Activated T-helper 1 cell treated with anti-CD3 and anti-CD28 coated beads, Interleukin-2, amount 50 U/mL, for 16 hours (primary cell): ENCODE measurements at places on chromosomes 16 and 17.
A peak's percentile ranks its signal among the peaks of the same experiment; 100 is the strongest.

DNA sequence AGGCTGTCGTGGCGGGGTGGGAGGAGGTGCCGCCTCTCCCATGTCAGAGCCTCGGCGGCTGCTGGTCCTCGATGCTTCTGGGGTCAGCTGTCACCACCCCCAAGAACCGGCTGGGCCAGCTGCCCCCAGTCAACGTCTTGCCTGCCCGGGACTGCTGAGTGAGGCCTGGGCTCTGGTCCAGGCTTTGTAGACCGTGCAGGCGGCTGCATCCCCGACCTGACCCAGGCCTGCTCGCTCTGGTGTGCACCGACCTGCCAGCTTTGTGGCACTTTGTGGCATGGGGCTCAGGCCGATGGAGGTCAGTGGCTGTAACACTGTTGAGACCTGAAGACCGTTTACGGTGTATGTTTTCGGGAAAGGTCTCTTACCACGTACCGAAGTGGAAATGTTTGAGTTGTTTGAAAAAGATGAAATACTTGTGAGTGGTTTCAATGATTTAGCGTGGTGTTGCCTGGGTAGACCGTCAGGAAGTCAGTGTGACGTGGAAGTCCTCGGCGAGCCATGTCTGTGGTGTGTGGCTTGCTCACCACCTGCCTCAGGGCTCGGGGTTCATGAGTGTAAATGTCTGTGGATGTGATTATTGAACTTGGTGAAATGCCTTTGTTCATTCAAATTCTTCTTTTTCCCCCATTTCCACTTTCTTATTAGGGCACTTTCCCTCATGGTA, 53.2 kb upstream of the ZNF750 start:
- peak; percentile 43 for DNase-seq

DNA sequence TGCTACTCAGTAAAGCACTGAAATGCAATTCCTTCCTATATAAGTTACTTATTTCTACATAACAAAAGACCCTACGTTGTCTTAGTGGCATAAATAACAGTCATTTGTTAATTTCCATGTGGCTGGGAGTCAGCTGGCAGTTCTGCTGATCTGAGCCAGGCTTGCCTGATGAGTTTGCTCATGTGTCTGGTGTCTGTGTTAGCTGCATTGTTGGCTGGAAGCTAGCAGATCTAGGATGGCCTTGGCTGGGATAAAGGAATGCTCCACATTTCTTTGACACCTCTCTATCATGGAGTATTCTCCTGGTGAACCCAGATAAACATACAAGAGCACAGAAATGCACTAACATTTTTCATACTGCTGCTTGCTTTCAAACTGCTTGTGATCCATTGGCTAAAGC, 264.4 kb upstream of the MON1B start:
- no peak for DNase-seq

DNA sequence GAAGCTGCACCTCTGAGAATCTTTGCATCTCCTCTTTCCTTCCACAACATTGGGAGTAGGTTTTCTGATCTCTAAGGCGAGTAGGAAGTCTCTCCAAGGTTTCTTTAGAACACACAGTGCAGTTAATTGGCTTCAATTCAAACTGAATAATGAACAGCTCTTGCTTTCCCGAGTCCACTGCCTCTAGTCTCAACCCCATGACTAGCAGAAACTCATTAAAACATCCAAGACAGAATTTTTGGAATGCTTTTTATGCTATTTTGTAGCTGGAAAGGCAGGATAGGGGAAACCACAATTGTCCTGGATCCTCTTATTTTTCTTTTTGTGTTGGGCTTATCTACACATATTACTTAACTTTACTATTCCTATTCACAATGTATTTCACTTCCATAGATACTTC, 206.6 kb downstream of the CDH8 start:
- DNase-seq = no peak

DNA sequence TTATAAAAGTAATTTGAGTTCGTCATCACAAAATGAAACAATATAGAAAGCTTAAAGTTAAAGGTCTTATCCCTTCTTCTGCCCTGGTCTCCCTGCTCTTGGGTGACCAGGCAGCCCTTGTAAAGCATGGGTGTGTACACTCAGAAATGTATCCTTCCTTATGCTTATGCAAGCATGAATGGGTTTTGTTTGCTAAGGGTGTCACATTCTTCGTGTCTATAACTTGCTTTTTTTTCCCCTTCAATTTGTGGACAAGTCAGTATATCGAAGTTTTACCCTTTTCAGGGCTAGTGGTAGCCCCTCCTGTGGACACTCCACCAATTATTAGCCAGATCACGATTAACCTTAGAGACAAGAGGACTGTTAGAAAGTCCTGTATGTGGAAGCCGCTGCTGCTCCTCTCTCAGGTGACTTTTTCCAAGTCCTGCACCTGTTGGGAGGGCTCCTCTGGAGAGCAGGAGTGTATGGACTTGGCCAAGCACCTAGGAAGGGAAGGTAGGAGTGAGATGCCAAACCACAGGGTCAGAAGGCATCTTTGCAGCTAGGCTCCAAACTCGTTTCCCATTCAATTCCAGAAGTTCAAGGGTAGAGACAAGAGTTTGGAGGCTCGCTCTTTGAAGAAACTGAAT, 50.9 kb downstream of the LDHD start:
- no peak for DNase-seq

- no peak for DNase-seq
Measured at GRCh38 chr17:39973496-39973895, 7.1 kb upstream of the PSMD3 start.

GRCh38 chr17:68868708-68869107, 86.5 kb downstream of the ABCA8 start:
- no peak for DNase-seq

DNA sequence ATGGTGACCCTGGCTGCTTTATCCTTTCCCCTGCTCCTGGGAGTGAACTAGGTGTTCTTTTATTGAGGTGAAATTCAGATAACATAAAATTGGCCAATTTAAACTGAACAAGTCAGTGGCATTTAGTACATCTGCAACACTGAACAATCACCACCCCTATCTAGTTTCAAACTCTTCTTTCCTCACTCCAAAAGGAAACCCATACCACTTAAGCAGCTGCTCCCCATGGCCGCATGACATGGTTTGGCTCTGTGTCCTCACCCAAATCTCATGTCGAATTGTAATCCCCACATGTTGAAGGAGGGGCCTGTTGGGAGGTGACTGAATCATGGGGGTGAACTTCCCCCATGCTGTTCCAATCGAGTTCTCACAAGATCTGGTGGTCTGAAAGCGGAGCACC, 154.1 kb downstream of the STX8 start:
- no peak for DNase-seq

DNA sequence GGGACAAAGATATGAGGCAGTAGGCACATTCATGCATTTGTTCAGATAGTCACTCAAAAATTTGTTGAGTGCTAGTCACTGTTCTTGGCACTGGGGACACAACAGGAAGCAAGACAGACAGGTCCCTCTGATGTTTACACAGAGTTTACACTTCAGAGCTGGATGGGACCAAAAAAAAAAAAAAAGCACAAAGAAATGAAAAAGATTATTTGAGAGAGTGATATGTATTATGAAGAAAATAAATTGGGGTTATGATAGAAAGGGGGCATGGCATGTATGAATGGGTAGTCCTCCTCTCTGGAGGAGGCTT, 3.5 kb upstream of the YPEL2 start:
- DNase-seq = no peak

- no peak for DNase-seq
Measured at GRCh38 chr16:28110479-28110878, 47.0 kb upstream of the GSG1L start.

DNA sequence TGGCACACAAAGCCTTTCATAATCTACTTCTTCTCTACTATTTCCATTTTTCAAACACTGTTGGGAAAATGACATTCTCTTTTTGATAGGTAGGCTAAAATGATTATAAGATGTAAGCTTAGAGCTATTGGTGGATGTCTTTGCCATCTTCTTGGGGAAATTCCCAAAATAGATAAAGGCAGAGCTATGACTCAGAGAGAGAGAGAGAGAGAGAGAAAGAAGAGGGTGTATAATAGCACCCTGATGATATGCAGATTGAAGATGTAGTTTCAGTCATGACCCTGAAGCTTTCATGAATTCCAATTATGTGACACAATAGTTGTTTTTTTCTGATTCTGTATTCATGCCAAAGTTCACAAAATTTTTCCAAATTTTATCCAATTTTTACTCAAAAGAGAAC, 529.1 kb downstream of the HS3ST4 start:
- no peak for DNase-seq

GRCh38 chr17:39867880-39868553, at the start of gene ZPBP2:
TSS of gene ZPBP2 (plus strand) at chr17:39868202. CDS start at chr17:39868355, 153 bp downstream.
- peak; percentile 51 for DNase-seq

GRCh38 chr17:18318771-18319450, 3.8 kb downstream of the SMCR8 start:
- no peak for DNase-seq

DNA sequence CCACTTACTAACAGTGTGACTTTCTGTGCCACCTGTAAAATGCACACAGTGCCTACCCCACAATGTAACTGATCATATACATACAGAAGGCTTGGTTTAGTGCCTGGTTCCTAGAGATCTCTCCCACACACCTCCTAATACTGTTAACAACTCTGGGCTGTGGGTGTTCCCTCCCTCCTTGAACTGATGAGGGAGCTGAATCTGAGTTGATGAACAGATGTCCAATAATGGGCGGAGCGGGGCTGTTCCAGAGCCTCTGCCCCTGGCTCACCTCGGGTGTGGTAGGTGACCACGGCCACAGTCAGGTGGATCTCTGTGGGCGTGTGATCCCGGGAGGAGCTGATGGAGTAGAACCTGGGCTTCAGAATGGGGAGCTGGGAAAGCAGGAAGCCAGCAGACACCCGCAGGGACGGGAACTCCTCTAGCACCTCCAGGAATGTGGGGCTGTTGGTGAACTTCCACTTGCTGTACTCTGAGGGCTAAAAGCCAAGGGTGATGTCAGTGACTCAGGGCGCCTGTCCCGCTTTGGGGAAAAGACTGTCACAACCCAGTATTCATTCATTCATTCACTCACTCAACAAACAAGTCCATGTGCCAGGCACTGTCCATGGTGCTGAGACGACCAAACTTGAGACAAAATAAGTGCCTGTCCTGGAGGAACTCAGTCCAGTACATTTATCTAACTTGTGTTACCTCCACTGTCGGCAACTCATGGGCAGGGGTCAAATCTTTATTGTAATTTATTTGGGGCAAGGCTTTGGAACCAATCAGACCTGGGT, 37.6 kb downstream of the NOS2 start:
- no peak for DNase-seq

- no peak for DNase-seq
Measured at GRCh38 chr17:34979650-34980352, 511 bp upstream of the LIG3 start.

DNA sequence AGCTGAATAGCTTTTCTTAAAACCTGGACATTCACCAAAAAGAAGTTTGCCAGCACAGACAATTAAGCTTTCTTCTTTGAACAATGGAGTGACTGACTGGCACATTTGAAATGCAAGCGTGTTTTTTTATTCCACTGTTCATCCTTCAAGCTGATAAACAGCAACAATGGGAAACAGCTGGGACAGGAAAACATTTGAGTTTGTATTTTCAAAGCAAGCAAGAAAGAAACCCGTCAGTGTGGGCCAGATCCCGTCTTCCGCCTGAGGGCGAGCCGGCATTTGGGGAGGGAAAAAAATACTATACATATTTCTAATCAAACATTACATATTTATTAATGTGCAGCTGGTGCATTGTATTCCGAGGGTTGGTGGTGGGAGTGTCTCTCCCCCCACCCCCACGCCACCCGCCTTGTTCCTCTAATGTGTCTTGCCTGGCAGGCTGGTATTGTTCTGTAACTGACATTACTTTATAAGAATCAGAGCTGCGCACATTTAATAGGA, 94.3 kb downstream of the CYLD start:
- no peak for DNase-seq

- DNase-seq = no peak
Measured at GRCh38 chr16:74275711-74276110, 20.9 kb upstream of the PSMD7 start.

- no peak for DNase-seq
Measured at GRCh38 chr16:82042846-82043245, 7.8 kb downstream of the HSD17B2 start.

DNA sequence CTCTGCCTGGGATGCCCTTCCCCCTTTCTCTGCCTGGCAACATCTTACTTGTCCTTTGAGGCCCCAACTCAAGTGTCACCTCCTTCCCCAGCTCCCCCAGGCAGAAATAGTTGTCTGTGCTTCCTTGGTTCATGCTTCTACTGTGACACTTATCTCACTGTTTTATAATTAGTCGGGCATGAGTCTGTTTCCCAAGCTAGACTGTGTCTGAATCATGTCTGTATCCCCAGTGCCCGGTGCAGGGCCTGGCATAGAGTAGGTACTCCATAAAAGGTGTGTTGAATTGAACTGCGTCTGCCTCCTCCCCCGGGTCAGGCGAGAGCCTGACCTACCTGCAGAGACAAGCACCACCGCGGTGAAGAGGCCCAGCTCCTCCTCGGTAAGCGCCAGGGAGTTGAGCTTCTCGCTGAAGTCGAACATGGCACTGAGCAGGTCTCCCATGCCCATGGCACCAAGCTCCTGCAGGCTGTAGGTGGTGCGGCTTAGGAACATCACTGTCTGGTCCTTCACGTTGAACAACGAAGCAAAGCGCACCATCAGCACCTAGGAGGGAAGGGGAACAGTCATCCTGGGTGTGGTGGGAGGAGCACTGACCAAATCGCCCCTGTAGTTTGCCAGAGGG, 6.7 kb downstream of the NR1D1 start:
- no peak for DNase-seq

DNA sequence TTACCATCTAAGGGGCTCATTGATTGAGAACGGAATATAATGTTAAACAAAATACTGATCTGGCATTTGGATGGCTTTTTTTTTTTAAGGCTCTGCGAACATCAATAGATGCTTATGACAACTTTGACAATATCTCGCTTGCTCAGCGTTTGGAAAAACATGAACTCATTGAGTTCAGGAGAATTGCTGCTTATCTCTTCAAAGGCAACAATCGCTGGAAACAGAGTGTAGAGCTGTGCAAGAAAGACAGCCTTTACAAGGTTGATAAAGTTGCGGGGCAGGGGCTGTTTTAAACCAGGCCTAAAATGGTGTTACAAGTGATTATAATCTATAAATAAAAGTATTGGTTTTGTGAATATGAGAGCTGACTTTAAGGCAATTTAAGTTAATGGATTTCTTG, 22.3 kb downstream of the PTRH2 start:
- no peak for DNase-seq

- DNase-seq = no peak
Measured at GRCh38 chr16:14549789-14550153, 80.3 kb downstream of the PARN start.

DNA sequence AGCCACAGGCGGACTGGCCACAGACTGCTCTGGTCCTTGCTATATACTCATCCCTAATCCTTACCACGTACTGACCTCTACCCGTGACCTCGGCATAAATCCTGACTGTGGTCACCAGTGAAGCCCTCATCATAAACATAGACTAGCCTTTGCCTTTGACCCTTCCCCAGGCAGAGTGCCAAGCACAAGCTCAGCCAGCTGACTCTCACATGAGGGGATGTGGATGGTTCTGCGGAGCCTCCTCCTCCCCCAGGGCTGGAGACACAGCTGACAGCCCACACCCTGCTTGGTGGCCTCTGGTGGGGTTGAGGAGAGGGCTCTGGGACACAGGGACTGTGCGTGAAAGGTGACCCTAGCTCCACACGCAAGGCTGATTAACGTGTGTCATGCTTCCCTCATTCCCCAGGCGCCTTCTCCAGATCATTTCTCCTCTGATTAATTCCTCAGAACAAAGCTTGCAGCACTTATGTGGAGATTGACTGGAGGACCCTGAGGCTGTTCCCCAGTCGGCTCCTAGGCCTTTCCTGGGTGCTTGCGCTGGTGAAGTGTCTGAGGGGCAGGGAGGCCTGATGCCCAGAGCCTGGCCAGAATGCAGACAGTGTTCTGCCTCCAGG, 241.5 kb upstream of the NLRP1 start:
- DNase-seq = no peak
